ENCODE measurements at places on chromosomes 2 and 18.

- DNase-seq: no peak
Observed at GRCh38 chr2:196534495-196534894, 105.0 kb upstream of the CCDC150 start.

DNA sequence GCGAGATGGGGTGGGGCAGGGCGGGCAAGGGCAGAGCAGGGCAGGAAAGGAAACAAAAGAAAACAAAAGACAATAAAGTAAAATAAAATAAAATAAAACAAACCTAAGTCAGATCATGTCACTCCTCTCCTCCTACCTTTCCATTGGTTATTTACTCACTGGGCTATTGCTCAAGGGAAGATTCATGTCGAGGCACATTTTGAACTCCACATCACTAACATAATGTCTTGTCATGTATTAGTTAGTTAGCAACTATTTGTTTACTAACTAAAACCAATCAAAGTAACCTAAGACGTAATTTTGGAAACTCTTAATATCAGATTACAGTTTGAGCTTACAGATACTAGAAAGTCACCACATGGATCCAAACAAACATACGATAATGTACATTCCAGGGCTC is 2.2 kb downstream of the C1D start:
- DNase-seq: no peak

DNA sequence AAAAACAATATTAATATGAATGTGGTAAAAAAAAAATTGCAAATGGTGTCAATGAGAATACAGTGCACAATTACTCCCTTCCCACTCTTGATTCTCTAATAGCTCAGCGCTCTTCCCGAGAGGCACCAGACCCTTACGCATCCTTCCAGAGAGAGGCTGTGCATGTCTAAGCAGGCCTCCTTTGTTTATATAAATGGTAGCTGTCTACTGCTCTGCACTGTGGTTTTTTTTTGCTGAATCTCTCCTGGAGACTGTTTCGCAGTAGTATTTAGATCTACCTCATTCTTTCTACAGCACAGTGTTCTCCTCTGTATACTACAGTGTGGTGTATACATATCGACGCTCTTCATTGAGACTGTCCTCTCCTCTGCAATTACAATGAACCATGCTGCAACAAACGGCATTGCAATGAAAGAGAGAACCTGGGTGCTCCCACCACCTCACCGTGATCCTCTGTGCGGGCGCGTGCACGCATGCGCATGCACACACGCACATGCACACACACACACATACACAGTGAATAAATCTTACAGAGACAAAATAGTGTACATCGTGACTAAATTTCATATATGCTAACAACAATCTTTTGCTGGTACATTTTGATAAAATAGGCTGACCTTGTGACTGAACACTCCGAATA is 19.4 kb downstream of the SEPTIN10 start:
- no peak for DNase-seq

DNA sequence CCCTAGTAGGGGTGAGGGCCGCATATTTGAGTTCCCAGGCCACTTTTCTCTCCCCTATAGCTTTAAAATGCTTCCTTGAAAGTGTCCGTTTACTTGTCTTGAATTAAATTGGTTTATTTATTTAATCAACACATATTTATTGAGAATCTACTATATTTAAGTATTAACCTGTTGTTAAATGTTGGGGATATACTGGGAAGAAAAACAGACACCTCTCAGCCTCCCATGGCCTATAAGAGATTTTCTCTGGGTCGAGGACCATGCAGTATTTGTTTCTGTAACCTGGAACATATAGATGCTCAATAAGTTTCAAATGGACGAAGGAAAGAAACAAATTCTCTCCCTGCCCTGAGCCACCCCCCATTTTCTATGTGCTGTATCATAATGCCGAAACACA is 98.6 kb downstream of the INSIG2 start:
- no peak for DNase-seq

GRCh38 chr2:75616406-75616805 is 30.2 kb upstream of the MRPL19 start:
- DNase-seq: no peak

GRCh38 chr18:21851327-21851961 is 110.9 kb downstream of the MIB1 start:
- no peak for DNase-seq

GRCh38 chr18:48002933-48003365 is 72.5 kb upstream of the SMAD2 start:
- no peak for DNase-seq

GRCh38 chr2:231940795-231941194 is 14.6 kb upstream of the NPPC start:
- no peak for DNase-seq

DNA sequence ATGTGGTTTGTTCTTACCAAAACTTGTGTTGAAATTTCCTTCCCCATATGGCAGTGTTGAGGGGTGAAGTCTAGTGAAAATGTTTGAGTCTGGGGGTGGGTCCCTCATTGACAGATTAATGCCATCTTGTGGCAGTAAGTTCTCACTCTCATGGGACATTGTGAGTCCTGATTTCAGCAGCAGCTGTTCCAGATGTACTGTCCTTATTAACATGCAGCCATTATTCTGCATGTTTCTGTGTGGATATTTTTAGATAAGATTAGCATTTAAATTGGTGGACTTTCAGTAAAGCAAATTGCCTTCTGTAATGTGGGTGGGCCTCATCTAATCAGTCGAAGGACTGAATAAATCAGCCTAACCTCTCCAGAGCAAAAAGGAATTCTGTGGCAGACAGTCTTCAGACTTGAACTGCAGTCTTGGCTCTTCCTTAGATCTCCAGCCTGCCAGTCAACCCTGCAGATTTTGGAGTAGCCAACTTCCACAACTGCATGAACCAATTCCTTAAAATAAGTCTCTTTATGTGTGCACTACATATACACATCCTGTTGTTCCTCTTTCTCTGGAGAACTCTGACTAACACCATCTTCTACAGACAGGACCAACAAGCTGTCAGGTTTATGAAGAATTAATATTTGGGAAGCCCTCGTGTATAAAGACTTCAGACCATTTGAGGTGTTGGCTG is 138.7 kb upstream of the ZNF516 start:
- no peak for DNase-seq

DNA sequence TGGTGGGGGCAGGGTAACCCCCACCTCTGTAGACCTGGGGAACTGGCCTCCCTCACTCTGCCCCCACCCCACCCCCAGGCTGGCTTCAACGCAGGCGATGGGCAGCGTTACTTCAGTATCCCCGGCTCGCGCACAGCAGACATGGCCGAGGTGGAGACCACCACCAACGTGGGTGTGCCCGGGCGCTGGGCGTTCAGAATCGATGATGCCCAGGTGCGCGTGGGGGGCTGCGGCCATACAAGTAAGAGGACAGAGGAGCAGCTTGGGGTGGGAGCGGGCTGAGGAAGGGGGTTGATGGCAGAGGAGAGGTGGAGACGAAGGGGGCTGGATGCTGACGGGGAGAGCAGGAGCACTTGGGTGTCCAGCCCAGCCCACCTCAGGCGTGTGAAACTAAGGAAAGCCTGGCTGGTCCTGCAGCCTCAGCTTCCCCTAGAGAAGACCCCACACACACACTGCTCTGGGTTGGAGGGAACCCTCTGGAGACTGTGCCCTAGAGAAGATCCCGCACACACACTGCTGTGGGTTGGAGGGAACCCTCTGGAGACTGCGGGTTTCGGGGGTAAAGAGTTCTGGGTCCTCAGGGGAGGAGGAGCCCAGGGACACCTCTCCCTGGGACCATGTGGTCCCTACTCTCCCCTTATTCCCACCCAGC is 36.2 kb downstream of the SNED1 start:
- DNase-seq: no peak

- no peak for DNase-seq
Observed at GRCh38 chr2:62858231-62858832, 152.8 kb downstream of the EHBP1 start.

- DNase-seq: no peak
Observed at GRCh38 chr2:45595721-45596435, 15.2 kb downstream of the SRBD1 start.

DNA sequence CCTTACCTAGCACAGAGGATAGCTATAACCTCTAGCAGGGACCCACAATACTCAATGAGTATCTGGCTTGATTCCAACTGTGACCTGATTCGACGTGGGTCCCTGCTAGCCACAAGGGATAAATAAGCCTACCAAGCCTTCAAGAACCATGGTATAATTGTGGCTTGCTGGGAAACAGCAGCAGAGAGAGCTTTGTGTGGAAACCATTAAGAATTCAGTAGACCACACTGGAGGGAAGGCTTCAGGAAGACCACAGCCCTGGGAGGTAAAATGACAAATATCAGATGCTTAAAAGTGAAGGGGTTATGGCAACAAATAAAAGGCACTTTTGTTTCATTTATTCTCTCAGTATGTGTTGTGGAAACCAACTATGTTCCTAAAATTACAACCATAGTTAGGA is 82.6 kb upstream of the WIPF1 start:
- DNase-seq: no peak

DNA sequence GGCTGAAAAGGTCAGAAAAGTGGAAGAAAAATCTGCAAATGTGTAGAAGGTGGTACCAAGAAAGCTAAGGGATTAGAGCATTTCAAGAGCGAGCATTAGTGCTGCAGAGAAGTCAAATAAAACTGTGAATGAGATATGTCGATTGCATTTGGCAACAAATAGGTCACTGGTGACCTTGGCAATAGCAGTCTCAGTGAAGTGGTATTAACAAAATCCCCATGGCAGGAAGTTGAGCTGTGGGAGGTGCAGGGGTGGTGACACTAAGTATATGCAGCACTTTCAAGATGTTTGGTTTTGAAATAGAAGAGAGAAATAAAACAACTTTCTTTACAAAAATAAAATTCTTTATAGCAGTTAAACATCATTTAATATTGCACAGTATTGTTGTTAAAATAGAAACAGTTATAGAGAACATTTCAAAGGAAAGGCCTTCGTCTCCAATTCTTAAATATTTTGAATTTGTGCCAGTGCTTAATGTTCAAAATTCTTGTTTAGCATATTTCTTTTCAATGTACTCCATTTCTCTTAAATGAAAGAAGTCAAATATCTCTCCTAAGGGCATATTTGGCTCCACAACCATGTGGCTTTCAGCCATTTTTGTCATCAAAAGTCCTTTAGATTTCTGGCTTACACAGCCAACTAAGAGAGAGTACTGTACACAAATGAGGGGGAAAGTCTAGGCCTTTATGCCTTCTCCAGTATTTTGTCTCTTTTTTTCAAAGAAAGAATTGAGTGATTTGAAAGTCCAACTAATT is 443.0 kb upstream of the MMADHC start:
- DNase-seq: no peak

- DNase-seq: no peak
Observed at GRCh38 chr2:46701152-46701551, 214.5 kb downstream of the MCFD2 start.

- no peak for DNase-seq
Observed at GRCh38 chr2:138997856-138998517, 217.8 kb upstream of the NXPH2 start.

- DNase-seq: no peak
Observed at GRCh38 chr18:79393181-79393634, 2.5 kb upstream of the NFATC1 start.

DNA sequence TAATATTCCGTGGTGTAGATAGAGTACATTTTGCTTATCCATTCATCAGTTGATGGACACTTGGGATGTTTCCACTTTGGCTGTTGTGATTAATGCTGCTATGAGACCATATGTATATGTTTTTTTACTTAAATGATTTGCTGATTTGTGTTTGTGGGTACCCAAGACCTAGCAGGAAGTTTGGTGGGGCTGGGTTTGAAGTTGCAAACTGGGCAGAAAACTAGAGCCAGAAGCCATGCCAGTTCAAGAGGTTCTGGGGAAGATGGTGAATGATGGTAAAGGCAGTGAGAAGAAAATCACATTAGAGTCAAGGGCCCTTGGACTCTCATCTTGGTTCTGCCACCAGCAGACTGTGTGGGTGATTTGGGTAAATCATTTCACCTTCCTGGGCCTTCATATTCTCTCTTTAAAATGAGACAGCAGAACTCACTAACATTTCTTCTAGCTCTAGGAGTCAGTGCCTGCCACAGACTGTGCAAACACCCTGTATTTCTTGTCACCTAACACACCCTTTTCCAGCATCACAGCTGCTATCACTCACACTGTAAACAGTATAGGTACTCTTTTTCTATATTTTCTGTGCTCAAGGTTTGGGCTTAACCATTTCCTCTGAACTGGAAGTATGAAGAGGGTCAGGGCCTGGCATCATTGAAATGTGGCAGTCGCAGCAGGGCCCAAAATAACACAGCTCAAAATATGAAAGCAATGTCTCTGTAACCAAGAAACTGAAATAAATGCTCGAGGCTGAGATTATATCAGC is 8.4 kb upstream of the CTLA4 start:
- no peak for DNase-seq

DNA sequence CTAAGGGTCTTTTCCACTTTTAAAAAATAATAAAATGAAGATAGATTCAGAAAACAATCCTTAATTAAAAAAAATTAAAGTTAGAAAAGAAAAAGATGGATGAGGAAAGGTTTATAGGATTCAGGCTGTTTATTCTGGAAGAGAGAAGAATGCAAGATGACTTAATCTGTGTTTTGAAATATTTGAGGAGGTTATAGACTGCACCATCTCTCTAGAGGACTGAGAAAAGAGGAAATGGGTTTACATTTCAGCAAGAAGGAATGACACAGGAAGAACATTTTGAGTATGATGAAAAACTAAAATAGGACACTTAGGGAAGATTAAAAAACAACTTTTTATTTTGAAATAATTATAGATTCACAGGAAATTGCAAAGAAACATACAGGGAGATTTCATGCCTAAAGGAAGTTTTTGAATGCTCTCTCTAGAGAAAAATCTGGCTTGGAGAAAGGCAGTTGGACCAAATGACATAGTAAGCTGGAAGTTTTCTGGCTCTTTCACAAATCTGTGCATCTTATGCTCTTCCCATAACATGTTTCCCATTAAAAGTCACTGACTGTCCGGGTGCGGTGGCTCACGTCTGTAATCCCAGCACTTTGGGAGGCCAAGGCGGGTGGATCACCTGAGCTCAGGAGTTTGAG is 75.0 kb downstream of the CERS6 start:
- DNase-seq: no peak

DNA sequence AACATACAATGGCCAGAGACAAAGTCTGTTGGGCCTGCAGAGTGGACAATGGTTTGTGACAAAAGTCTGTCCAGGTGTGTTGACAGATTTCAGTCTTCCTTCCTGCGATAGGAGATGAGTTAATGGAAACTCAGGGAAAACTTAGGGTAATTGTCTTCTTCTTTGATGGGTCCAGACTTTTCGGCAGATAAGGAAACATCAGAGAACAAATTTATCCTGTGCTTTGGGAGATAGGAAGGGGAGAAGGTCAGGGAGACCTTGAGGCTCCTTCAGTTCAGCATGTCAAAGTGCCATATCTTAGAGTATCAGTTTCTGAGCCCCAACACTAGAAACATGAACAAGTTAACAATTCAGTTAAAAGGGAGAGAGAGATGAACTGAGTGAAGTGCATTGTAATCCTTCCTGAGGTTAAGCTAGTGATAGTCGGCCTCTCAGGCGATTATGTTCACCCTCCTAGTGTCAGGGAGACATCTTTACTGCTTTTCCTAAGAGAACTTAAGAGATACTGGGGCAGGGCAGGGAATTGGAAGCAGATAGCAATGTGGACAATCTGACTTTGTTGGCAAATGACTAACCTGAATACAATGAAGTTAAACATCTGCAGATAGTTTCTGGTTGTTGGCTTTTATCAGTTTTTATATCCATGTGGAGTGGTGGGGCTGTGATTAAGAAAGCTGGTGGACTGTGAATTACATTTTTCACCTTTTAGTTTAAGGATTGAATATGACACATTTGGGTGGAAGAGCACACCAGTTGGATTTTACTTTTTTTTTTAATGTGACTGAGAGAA is 248.8 kb upstream of the FN1 start:
- no peak for DNase-seq
